ENCODE measurements at places on chromosomes 12 and 14.

DNA sequence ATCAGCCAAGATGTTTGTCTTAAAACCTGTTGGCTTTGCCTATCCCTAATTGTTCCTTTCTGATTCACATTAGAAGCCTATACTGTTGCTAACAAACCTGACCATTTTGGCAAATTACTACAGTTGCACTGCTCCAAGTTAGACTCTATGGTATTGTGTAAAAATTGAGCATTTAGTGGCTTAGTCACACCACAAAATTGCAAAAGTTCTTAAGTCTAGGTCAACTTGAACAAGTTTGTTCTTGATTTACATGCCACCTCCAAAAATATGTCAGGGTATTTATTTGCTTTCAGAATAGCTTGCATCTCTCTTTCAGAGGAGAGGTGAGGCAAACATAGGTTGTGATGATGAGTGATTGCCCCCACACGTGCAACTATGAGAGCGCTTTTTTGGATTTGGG is 27.0 kb upstream of the PTHLH start:
- DNase-seq, result no peak

DNA sequence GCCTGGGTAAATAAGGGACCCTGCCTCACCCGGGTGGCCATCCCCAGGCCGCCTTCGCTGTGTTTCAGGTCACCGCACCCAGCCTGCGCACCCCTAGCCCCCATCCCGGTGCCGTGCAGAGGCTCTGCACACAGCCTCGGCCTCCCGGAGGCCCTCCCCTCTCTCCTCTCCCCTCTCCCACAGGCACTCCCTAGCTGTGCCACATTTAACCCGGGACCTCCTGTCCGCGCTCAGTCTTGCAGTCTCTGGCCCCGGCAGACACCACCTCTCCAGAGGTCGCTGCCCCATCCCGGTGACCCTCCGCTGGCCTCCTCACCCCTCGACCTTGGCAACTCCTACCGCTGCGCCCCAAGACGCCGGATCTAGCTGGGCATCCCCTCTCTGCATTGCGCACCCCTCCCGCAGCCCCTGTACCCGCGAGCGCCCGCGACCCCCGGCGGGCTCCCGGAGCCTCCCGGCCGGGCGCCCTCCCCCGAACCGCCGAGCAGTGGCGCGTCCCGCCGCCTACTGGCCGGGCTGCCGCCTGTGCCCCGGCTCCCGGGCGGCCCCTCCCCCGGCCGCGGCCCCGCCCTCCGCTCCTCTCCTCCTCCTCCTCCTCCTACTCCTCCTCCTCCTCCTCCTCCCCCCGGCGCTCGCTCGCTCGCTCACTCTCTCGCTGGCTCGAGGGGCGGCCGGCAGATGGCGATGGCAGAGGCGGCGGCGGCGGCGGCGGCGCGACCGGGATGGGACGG is 120.7 kb downstream of the AACS start:
- no peak for DNase-seq

GRCh38 chr12:110004598-110004997 is 5.4 kb downstream of the ANKRD13A start:
- no peak for DNase-seq

GRCh38 chr14:36424478-36425102 is 95.4 kb downstream of the NKX2-1 start:
- DNase-seq, result no peak

GRCh38 chr14:91332986-91333649 is 84.5 kb downstream of the CCDC88C start:
- DNase-seq, result no peak

DNA sequence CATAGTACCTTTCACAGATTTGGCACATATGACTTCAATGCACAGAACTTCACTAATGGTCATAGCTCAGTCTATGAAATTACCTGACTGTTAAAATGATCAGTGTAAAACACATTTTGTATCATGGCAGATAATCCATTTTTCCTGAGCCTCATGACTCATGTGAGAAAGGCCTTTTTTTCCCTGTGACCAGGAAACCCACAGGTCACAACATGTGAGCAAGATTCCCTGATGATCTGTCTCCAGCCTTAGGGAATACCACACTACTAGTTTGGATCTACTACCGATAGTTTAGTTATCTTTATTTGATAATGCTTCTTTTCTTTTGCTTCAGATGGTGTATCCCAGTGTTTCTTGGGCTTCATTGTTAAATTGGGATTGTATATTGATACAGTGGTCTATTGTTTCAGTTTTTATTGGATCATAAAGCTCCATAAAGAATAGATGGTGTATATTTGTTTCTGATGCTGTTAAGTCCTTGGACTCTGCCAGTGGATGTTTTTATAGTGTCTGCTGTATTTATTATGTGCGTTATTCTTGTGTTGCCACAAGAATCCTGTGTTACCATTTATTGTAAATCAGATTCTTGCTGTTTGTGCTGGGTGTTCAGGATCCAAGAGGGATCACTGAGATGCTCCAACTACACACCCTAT is 248.7 kb upstream of the PELI2 start:
- DNase-seq, result no peak

- no peak for DNase-seq
Measured at GRCh38 chr14:42470427-42470719, 863.7 kb downstream of the LRFN5 start.

DNA sequence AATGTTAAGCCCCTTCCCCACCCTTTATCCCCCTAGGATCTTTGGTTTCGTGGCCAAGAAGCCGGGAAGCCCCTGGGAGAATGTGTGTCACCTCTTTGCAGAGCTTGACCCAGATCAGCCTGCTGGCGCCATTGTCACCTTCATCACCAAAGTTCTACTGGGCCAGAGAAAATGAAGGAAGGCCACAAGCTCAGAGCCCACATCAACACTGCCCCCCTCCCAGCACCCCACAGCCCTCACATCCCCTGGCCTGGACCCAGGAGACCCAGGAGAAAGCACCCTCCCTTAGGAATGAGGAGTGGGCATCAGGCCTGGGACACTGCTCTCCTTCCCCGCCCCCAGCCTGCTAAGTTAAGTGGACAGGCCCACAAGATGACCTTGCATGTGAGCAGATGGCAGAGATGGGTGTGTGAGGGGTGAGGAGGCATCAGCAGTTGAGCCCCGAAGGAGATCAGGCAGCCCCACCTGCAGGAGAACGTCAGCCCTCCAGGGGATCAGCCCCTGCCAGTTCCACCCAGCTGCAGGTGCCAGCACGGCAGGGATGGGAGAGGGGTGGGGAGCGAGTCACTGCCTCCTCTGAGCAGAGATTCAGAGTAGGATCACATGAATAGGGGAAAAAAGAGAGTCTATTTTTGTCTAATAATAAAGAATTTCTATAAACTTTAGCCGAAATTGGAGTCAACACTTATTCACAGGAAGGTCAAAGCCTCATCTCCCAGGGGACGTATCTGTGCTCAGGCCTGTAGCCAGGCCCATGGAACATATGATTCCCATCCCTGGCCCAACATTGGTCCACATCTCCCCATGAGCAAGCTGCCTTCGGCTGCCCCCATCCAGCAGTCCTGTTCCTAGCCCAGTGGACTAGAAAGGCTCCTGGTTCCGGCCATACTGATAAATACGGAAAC is 14.1 kb downstream of the TNS2 start:
- peak; percentile 91 for DNase-seq

- peak; percentile 53 for DNase-seq
Measured at GRCh38 chr12:49794811-49795653, 33.2 kb downstream of the NCKAP5L start.

- DNase-seq, result peak; percentile 93
Measured at GRCh38 chr12:52010152-52010622, 3.4 kb downstream of the TAMALIN start.

- no peak for DNase-seq
Measured at GRCh38 chr12:110536834-110537604, 34.9 kb downstream of the RAD9B start.

DNA sequence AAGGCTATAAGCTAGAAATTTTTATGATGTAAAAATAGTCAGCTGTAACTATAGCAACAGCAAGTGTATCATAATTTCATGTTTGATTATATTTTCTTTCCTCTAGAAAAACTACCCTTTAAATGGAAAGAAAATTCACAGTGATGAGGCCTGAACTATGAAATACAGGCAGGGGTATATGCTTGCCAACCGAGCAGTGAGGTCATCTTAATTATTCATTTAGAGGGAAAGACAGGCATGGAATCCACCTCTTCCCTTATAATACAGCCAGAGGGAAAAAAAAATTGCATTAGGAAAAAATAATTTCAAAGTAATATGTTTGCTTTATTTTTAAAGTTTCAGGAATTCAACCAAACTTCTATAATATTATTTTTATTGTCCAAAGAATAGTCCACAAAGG is 139.8 kb downstream of the EPS8 start:
- DNase-seq, result no peak

GRCh38 chr14:50044042-50044651 is 72.2 kb downstream of the VCPKMT start:
- no peak for DNase-seq

DNA sequence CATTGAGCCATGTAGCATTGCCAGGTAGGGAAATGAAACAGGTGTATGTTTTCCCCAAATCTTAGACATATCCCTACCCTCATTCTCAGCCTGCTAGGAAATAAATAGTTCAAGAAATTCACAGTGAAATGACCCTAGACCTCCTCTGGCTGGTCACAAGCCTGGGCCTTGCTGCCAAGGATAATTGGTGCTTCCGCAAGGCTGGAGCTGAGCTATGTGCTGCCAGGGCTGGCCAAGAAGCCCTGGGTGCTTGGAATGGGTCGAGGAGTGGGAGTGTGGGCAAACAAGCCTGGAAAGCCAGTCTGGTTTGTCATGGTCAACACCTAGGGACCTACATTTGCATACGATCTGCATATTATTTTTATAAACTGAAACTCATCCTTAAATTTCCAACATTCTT is 31.3 kb upstream of the SLC10A1 start:
- no peak for DNase-seq

DNA sequence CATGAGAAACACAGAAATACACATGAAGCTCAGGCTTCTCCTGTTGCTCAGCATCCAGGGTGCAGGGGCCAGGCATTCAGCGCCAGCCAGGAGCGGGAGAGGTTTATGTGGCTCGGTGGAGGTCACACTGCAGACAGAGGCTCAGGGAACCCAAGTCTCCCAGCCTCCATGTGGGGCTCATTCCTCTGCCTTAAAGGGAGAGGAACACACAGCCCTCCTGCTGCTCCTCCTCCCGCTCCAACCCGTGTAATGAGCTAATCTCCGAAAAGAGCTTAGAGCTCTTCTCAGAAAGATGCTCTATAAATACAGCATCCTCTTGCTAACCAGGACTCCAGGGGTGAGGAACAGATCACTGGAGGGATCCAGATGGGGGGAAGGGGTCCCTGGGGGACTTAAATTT is 28.2 kb downstream of the FGF6 start:
- DNase-seq, result no peak

- no peak for DNase-seq
Measured at GRCh38 chr12:53970451-53970850, 2.5 kb upstream of the HOXC11 start.

DNA sequence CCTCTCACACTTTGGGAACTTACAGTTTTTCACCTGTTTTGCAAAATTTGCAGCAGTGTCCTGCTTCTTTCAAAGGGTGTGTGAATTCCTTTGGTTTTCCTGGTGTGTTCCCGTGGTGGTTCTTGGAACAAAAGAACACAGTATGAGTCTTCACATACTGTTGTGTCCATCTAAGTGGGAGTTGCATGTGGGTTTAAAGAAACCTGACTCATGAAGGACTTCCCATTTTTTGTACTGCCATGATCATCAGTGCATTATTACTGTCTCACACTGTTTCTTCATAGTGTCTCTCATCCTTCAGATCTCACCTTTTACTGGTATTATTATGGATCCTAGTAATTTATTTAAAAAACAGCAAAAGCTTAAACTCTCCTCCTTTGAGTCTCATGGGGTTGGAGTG is 3.8 kb upstream of the GZMH start:
- DNase-seq, result no peak

- DNase-seq, result no peak
Measured at GRCh38 chr12:3231399-3231876, 154.3 kb downstream of the TSPAN9 start.

DNA sequence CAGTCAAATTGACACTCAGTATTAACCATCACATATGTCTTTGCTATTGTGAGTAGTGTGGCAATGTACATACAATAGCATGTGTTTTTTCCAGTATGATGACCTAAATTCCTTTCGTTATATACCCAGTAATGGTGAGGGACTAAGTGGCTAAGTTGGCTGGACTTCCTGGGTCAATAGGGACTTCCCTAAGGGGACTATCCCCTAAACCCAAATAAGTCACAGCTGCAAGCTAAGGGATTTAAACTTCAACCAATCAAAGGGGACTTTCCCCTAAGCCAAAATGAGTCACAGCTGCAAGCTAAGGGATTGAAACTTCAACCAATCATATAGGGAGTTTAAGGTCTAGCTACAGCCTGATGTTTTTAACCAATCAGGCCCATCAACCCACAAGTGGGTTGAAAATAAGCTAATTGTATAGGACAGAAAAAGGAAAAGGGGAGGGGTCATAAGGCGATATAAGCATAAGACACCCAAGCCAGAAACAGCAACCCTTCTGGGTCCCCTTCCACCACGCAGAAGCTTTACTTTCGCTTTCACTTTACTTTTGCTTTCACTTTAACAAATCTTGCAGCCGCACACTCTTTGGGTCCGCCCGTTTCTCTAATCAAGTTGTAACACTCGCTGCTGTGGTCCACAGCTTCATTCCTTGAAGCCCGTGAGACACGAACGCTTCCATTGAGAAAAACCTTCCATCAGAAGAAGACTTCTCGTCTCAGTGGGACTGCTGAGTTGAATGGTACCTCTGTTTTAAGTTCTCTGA is 404.4 kb downstream of the FLRT2 start:
- DNase-seq, result no peak

GRCh38 chr14:44448951-44449358 is 58.1 kb downstream of the FSCB start:
- no peak for DNase-seq

DNA sequence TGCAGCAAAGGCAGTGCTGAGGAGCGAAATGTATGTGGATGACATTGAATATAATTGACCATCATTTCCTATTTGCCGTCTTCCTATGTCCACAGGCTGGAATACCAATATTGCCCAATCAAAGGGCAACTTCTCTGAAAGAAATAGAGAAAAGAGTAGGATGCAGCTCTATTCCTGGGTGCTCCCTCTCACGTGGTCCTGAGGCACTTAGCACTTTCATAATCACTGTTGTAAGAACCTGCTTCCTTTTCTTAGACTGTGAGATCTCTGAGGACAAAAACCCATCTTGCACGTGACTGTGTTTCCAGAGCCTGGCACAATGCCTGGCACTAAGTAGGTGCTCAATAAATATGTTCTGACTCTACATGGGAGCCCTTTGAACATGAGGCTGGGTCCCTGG is 122.7 kb upstream of the CPM start:
- DNase-seq, result no peak

- no peak for DNase-seq
Measured at GRCh38 chr12:76866726-76867125, 12.1 kb downstream of the CSRP2 start.

GRCh38 chr12:115337693-115338543 is 653.9 kb upstream of the TBX3 start:
- peak; percentile 83 for DNase-seq

- DNase-seq, result no peak
Measured at GRCh38 chr14:93959239-93960107, 16.9 kb downstream of the ASB2 start.
